NB4 (cell line): ENCODE measurements at places on chromosomes 7 and 10.

- DNase-seq: no peak
Measured at GRCh38 chr10:129392855-129393254, 74.2 kb upstream of the MGMT start.

- DNase-seq: no peak
Measured at GRCh38 chr10:62057359-62057758, 155.9 kb downstream of the ARID5B start.

DNA sequence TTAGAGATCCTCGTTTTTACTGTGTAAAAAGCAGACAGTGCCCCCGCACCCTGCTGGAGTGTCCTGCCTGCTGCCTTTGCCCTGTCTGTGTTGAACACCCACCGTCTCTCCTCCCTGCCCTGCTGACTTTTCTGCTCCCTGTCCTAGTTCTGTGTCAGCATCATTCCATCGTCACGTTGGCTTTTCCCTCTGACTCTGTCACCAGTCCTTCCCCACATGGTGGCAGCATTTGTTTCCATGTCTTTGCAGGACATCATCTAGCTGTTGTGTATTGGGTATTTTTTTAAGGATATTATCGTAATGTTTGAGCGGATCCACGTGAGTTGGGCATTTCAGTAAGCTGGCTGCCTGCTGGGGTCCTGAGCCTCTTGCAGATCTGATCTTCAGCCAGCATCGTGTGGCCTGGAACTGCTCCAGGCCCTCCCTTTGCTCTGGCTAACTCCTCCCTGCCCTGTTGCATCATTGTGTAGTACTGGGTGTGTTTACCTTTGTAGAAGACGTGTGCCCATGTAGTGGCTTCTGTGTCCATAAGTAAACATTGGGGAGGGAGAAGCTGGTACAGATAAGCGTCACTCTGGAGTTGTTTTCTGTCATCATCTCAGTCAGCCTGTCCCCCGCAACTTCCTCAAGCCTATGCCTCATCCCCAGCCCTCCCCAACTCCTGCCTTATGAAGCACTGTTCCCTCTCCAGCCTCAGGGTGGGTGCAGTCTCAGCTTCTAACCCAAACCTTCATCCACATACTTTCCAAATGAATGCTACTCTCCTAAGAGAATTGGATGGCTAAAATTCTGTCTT, 44.3 kb downstream of the TRRAP start:
- DNase-seq: no peak

DNA sequence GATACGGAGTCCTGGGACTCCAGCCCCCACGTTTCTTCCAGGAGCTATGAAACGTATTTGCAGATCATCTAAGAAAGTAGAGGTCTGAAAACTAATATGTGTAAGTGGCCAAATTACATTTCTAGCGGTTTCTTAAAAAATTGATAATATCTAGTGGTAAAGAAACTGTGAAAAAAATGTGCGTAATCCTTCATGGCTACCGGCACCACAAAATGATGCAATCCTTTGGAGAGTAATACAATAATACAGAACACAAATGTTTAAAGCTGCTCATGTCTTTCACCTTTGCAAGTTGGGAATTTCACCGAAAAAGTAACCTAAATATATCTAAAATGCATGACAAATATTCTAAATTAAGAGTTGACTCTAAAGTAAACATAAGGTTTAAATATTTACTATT, 742.1 kb downstream of the GRID1 start:
- peak; percentile 18 for DNase-seq

DNA sequence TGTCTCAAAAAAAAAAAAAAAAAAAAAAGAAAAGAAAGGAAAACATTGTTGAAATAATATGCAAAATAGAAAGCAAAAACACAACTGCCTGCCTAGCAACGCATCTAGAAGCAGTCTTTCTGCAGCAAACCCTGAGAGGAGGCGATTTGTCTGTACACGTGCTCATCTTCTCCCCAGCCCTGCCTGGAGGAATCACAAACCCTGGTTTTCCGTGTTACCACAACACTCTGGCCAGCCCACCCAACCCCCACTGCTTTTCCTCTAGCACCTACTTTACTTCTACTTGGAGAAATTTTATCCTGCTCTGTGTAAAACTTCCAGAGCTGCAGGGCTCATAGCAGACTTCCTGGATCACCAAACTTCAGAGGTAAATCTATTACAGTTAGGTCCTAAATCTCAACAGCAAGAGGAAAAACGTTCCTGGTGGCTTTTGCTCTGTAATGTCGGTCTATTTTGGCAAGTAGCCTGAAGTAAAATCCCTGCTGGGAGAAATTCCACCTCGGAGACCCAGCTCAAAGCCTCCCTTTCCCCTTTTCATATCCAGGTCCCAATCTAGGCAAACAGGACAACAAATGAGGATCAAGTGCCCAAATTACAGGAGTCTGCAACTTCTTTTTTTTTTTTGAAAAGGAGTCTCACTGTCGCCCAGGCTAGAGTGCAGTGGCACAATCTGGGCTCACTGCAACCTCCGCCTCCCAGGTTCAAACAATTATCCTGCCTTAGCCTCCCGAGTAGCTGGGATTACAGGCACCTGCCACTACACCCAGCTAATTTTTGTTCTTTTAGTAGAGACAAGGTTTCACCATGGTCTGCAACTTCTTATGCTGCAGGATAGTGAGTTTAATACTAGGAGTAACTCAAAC, 91.6 kb downstream of the DNMBP start:
- no peak for DNase-seq

DNA sequence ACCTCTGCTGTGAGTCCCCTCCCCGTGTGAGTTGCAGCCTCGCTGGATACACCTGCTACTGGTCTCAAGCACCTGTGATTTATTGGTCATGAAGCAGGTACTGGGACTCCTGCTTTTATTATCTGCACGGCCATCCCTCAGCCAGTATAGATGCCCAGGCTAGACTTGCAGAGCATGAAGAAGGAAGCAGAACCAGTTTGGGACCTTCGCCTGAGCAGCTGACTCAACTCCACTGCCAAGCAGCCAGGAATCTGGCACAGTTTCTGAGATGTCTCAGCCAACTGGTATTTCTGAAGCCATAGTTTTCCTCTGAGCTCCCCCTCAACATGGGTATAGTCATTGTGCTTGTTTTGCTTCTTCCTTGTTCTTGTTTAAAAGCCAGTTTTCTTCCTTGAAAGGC, 28.0 kb upstream of the SLC39A12 start:
- DNase-seq: no peak

- DNase-seq: no peak
Measured at GRCh38 chr10:71737834-71738197, 18.2 kb upstream of the C10orf105 start.

GRCh38 chr10:128907155-128907941, 559.7 kb upstream of the MGMT start:
- no peak for DNase-seq

- no peak for DNase-seq
Measured at GRCh38 chr7:143965280-143965679, 10.6 kb downstream of the OR2F1 start.

- DNase-seq: peak; percentile 99
Measured at GRCh38 chr7:157432541-157432956, 95.7 kb downstream of the DNAJB6 start.

- no peak for DNase-seq
Measured at GRCh38 chr10:115649217-115649616, 556.1 kb downstream of the ATRNL1 start.

DNA sequence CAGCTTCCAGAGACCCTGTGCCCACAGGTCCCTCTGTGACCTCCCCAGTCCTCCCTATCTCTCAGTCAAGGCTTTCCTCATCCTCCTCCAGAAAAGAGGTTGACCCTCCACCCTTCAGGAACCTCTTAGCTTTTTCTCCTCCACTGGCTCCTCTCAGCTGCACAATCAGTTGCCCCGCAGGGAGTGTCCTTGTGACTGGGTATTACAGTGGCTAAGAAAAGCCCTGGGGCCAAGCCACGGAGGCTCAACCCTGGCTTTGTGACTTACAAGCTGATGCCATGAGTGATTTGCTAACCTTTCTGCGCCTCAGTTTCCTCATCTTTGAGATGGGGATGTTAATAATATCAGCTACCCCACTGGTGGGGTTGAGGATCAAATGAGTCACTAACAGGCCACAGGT, 66.4 kb upstream of the ZMIZ1 start:
- DNase-seq: no peak

DNA sequence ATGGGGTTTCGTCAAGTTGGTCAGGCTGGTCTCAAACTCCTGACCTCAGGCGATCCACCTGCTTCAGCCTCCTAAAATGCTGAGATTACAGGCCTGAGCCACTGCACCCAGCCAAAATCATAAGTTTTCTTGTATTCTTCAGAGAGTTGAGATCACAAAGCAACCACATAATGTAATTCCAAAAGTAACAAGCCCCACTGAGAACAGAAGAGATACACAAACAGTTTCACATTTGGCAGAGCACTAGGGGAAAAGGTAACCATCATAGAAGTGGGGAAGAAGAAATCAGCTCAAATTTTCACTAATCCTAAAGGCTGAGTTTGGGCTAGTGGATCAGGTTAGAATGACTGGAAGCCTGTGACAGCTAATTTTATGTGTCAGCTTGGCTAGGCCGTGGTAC, 5.4 kb upstream of the CEP41 start:
- DNase-seq: no peak

GRCh38 chr7:149180722-149181449, 14.5 kb upstream of the ZNF282 start:
- no peak for DNase-seq

DNA sequence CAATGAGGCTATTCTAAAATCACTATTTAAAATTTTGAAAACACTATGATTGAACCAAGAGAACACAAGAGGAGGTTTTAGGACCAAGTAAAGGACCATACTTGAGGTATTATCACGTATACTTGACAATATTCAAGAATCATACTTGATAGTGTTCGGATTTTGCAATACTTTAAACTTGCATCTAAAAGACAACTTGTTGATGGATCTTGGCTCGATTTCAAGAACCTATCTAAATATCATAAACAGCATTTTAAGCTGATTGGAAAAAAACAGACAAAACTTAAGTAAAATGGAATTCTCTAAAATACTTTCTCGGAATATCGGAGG, 1.3 kb downstream of the NAMPT start:
- DNase-seq: no peak

DNA sequence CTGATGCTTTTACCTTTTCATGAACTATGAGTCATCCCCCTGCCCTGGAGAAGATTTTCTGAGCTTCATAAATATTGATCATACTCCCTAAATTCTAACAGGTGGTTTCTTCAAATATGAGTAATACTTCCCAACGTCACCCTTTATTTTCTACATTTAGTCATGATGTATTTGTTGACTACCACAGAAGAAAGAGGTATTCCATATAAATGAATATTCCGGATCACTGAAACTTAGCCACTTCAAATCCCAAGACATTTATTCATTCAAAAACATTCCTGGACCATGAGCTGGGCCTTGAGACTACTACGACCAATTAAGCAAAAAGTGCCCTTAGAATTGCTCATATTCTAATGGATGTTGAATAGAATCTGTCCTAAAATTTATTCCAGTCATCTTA, 395.8 kb upstream of the NPVF start:
- no peak for DNase-seq

GRCh38 chr7:105306298-105306748, 82.4 kb downstream of the SRPK2 start:
- DNase-seq: no peak

- DNase-seq: no peak
Measured at GRCh38 chr10:72379062-72379461, 24.3 kb upstream of the DNAJB12 start.

DNA sequence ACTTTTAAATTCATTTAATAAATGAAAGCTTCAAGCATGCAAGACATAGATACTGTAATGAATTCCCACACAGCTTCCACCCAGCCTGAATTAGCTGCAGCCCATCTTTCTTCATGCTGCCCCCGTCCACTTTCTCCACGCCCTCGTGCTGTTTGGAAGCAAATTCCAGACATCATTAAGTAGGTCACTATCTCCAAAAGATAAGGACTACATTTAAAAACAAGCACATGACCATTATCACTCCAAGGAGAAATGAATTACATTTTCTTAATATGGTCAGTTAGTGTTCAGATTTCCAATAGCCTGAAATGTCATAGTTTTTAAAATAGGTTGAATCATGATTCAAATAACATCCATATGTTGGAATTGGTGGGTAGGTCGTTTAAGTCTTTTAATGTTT, 24.3 kb downstream of the LMTK2 start:
- no peak for DNase-seq

DNA sequence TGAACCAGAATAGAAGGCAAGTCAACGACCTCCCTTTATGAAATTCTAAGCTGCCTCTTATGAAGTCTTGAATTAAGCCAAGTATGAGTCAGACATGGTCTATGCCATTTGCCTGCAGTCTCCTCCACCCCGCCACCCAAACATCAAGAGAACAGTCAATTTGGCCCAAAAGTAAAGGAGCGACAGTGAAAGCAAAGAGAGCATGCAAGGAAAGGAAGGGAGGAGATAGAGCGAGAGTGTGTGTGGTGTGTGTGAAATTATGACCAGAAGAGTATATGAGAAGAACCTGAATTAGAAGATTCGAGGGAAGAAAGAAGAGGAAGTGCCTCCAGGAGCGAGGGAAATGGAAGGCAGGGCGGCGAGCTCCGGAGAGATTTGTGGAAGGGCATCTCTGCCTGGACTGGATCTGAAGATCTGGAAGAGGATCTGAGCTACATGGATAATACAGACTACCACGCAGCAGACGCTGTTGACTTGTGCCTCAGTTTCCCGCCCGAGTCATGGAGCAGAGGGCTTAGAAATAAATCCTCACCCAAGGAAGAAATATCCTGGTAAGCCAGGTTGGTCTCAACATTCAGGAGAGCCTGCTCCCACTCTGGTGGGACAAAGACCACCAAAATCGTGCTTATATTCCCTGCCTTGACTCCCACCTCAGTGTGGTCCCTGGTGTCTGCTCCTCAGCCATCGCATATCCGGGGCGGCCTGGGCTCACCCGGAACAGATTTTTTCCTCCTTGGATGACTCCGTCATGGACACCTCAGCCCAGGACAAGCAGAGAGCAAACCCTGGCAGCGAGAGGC, 459 bp downstream of the ZDHHC6 start:
- peak; percentile 59 for DNase-seq

DNA sequence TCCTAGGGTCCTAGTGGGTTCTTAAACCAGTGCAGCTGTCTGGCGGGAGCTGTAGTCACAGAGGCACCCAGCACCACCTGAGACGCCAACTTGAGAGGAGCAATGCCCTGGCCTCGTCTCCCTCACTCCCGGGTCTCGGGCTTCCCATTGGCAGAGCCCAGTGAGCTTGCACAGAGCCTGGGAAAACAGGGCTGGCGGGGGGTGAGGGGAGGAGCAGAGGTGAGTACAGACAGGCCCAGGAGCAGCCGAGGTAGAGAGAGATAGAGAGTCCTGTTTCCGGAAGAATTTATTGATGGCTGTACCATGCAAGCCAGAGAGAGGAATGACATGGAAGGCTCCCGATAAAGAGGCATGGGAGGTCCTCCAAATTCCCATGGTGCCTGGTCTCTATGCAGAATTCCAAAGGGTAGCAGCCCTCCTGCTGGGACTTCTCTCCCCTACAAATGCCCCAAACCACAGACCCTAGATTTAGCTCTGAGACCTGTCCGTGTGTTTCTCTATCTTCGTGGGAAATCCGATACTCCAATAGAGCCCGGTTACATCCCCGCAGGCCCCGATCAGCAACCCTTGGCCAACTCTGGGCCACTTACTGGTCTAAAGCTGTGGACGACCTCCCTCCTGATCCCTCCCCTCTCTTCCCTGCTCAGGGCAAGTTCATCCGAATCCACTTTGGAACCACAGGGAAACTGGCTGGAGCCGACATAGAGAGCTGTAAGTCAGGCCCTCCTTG, 20.3 kb upstream of the MYH16 start:
- no peak for DNase-seq

- peak; percentile 50 for DNase-seq
Measured at GRCh38 chr10:101130984-101131961, at the start of gene TLX1. Gene TLX1, plus strand, starts transcription at chr10:101131300. Its CDS starts 242 bp downstream, at chr10:101131542.
